Hematopoietic multipotent progenitor cell treated with erythropoietin and hydrocortisone succinate and interleukin-3 and kit ligand, for 17 days (in vitro differentiated cells): ENCODE measurements at places on chromosomes 11 and 22.

GRCh38 chr11:89275966-89276365, 98.3 kb downstream of the TYR start:
- no peak for DNase-seq

GRCh38 chr11:61542024-61542461, 33.5 kb downstream of the LRRC10B start:
- DNase-seq, result no peak

- DNase-seq, result peak; percentile 53
Measured at GRCh38 chr22:20741634-20742581, 32.0 kb upstream of the SERPIND1 start.

- DNase-seq, result no peak
Measured at GRCh38 chr11:46912526-46913150, 5.7 kb downstream of the LRP4 start.

DNA sequence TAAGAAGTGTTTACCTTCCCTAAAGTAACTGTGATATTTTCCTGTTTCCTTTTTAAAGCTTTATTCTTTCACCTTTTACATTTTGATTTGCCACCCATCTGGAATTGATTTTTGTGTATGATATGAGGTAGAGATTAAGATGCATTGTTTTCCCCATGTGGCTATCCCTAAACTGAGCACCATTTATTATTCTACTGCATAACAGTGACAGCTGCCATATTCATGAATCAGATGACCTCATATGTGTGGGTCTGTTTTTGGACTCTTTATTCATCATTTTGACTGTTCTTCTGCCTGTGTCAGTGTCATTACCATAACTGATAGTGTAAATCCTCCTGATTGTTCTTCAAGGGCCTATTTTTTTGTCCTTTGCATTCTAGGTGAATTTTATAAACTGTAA, 50.8 kb downstream of the HIPK3 start:
- DNase-seq, result no peak

DNA sequence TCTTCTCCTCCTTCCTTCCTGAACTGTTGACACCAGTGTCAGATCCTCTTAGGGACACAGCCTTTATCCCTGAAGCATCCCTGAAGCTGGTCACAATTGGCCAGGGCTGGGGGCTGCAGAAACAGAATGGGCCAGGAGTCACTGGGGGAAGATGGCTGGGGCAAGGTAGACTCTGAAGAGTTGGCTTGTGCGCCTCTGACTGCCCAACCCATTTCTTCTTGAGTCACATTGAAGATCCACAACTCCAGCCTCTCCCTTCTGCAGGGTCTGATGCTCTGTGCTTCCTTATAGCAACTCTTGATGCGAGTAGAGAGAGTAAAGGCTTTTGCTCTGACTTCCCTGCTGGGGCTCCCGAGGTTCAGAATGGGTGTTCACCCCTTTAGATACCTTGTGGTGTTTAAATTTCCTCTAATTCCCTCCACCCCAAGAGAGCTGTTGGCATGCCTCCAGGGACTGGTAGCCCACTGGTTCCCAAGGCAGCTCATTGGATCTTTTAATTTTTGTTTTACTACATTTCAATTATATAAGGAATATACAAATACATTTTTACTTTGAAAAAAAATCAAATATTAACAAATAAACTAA, 13.4 kb downstream of the PRDM11 start:
- no peak for DNase-seq

DNA sequence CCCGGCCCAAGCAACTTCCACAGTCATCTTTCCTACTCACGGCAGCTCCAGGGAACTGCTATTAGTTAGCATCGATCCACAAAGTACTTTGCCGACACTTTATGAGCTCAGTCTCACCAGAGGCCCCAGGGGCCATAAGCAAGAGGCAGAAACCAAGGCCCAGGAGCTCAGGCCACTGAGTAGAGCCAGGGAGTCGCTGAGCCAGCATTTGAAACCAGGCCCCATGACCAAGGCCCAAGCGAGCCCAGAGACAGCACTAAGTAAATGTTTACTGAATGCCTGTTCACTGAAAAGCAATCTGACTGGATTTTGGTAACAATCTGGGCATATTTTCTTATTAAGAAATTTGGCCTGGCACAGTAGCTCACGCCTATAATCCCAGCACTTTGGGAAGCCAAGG, 43.3 kb downstream of the ARRB1 start:
- no peak for DNase-seq

- no peak for DNase-seq
Measured at GRCh38 chr11:14073849-14074476, 111.4 kb downstream of the SPON1 start.

DNA sequence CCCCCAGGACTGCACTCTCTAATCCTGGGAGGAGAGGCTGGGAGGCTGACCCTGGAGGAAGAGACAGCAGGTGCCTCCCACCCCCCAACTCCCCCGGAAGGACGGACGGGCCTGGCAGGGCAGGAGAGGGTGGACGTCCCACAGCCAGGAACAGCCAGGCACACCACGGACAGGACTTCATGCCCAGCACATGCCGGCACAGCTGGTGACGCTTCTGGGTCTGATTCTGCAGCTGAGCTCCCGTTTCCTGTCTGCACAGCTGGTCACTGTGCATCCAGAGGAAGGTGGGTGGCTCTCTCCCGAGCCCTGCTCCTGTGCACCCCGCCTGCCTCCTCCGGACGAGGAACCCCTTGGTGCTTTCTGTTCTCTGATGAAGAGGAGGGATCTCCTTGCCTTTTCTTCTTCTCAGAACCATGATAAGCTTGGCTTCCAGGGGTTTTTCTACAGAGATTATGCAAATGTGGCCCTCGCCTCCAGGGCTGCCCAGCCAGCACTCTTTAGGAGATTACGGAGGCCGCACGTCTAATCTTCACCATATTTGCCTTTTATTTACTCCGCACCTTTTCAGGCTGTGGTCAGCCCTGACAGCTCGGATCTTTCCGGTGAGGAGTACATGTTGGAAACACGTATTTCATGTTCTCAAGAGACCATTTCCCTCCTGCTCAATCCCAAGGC, 1295.8 kb downstream of the BRD1 start:
- DNase-seq, result no peak

DNA sequence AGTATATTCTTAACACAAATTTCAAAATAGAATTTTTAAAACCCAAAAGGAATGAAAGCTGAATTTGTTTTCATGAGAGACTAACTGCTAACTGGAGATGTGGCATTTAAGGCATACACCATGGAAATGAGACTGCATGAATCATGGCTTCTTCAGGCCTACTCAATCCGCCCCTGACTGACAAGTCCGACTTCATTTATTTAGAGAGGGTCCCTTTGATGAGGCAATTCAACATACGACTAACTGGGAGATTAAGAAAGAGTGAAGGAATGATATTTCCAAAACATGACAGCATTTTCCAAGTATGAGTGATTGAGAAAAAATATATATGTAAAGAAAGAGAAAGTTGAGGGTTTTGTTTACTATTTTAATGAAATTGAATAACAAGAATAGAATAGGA, 720.1 kb downstream of the DLG2 start:
- DNase-seq, result no peak

- DNase-seq, result no peak
Measured at GRCh38 chr11:73192272-73192671, 25.8 kb upstream of the P2RY2 start.

- no peak for DNase-seq
Measured at GRCh38 chr11:128294671-128295050, 292.7 kb downstream of the ETS1 start.

DNA sequence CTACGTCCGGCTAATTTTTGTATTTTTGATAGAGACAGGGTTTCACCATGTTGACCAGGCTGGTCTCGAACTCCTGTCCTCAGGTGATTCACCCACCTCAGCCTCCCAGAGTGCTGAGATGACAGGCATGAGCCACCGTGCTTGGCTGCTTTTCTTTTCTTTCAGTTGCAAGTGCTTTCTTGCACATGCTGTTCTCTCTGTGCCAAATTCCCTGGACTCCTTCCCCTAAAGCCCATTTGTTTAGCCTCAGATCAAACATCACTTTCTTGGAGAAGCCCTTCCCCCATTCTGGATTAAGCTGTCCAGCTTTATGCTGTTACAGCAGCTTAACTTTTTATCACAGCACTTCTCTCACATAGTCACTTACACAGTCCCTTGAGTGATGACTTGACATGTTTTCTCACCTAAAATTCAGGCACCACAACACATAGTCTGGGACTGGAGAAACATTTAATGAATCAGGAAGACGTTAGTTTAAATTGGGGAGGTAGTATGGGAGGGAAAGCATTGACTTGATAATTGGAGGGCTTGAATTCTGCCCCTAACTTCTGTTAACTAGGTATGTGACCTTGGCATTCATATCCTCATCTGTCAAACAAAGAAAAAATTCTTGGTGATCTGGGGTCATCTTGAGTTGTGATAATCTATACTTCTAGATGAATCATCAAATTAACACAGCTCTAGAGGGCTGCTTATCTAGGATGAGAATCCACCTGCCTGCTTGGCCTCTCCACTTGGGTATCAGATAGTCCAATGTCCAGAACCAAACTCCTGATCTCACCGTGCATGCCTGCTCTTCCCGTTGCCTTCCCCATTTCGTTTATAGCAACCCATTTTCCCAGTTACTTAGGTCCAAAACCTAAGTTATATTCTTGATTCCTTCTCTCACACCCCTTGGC, 18.4 kb downstream of the ACO2 start:
- DNase-seq, result no peak

DNA sequence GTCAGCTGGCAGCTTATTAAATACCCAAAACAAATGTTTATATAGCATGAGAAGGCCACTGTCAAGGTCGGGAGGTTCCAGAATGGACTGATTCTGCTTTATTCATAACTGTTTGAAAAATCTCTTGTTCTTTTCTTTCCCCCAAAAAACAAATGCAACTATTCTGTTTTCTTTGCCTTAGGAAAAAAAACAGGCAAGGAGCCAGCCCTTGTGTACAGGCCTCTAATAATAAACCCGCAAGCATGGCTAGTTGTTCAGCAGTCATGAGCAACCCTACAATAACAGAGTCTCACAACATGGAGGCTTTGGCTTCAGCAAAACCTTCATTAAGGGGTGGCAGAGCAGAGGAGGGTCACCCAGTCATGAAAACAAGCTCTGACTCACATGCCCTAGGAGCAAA, 191.7 kb downstream of the KIRREL3 start:
- DNase-seq, result no peak

DNA sequence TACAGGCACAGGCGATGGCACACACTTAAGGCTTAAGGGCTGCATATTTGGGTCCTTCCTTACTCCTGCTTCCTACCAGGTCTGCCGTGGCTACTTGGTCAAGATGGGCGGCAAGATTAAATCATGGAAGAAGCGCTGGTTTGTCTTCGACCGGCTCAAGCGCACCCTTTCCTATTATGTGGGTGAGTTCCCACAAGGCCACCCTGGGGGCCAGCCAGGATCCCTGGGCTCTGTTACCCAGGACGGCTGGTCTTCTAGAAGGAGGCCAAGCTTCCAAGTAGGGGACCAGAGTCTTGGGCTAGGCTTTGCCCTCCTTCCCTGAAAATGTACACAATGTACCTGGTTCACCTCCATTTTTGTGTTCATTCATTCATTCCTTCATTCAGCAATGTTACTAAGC, 29.1 kb downstream of the TREH start:
- no peak for DNase-seq

DNA sequence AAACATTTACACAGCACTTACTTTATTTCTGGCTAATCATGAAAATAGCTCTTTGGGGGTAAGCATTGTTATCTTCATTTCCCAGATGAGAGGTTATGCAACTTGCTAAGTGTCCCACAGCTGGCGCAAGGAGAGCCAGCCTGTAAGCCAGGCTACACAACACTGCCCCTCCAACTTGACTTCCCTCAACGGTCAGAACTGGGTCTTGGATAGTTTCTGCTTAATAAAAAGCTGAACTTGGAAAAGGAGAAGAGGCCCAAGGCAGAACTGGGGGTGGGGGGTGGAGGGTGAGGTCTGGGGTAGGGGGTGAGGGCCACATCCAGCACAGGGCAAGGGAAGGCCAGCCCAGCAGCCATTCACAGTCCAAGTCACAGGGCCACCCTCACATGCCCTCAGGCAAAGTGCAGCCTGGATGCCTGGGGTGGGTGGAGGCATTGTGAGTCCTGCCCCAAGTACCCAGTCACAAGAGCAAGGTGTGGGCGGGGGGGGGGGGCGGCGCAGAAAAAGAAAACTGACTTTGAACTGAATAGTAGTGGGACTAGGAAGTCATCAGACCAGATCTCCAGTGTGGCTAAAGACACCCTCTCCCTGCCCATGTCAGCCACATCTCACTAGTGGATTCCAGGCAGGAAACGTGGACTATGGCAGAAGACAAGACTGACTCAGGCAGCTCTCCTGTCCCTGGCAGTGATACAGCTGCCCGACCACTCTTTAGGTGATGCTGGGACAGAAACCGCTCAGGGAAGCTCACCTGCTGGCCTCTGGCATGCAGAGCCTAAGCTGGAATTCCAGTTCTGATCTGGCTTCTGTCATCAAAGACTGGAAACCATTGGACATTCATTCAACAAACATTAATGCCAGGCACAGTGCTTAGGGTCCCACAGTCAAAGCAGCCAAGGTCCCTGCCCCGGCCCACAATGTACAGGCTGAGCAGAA, 52.4 kb downstream of the PACSIN2 start:
- peak; percentile 47 for DNase-seq

GRCh38 chr11:103434073-103434411, 324.8 kb downstream of the DYNC2H1 start:
- DNase-seq, result no peak

- no peak for DNase-seq
Measured at GRCh38 chr11:126305699-126306098, 1.8 kb downstream of the DCPS start.

- DNase-seq, result no peak
Measured at GRCh38 chr11:1152316-1153104, 5.2 kb upstream of the MUC5AC start.

- no peak for DNase-seq
Measured at GRCh38 chr11:119422809-119423508, at the start of gene THY1. Gene THY1 (minus strand): TSS chr11:119423172. CDS start chr11:119420905, 2,267 bp downstream.
